ENCODE measurements at places on chromosomes 4 and X.
A peak's percentile ranks its signal among the peaks of the same experiment; 100 is the strongest.

GRCh38 chr4:113467581-113467980 is 294.0 kb downstream of the CAMK2D start:
- DNase-seq = no peak

GRCh38 chr4:8044699-8045098 is 105.0 kb upstream of the AFAP1 start:
- peak; percentile 58 for DNase-seq

GRCh38 chrX:20265221-20265725 is 1.4 kb downstream of the RPS6KA3 start:
- DNase-seq = peak; percentile 9

DNA sequence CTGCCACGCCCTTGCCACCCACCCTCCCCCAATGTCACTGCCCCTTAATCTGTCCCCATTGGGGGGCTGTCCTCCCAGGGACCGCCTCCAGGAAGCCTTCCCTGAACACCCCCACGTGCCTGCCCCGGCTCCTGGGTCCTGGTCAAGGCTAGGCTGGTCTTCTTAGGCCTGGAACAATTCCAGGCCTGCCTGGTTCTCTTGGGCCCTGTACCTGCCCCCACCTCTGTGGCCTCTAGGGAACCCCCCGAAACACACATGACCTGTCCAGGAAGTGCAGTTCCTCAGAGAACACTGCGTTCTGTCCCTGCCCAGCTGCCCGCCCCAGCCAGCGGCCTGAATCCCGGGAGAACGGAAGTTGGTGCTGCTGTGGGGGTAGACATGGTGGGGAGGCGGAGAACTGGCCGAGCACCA is 5.1 kb downstream of the MXD4 start:
- no peak for DNase-seq

- DNase-seq = no peak
These were observed 25.1 kb downstream of the TAB3 start for GRCh38 chrX:30863974-30864373.

DNA sequence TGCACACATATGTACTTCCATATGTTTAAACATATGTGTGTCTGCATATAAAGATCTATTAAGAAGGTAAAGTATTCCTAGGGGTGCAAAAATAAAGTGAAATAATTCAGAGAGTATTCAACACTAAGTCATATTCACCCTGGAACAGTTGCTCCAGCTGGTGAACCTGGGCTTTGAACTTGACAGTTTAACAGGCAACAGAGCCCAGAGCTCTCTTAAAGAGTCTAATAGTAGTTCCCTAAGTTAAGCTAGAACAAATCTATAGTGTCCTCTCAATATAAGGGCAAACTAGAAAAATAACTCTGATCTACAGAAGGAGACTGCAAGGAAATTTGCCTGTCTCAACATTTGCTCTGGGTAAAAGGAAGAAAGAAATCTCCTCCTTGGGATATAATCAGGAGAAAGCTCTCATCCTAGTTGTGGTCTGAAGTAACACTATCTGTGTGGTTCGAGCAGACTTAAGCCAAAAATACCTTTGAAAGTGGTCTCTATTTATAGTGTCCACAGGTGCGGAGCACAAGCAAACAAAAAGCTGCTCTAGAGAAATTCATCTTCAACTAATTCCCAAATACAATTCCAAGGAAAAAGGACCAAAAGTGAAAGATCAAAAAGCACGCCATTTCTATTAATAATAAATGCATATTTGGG is 29.9 kb downstream of the VEGFC start:
- DNase-seq = no peak

DNA sequence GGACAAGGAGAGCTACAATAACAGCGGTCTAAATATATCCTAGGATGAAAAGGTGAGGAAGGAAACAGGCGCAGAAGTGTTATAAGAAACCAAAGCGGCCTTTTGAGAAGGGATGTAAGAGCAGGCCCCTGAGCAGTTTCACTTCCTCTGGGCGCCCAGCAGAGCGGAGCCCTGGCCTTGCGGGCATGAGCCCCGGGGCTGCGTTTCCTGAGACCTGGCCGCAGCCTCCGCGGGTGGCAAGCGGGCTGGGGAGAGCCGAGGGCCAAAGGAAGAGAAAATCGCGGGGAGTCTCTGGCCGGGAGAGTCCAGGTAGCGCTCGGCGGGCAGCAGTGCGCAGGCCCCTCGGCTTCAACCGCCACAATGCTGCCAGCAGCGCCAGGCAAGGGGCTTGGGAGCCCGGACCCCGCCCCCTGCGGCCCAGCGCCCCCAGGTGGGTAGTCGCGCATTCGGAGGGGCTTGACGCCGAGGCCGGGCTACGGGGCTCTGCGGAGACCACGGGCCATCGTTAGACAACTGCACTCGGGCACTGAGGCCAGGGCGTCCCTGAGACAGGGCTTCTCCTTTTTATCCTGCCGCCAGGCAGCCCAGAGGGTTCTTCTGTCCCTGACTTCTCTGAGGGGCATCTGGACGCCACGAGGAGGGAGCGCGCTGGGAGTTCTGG is at the start of gene BANK1:
BANK1 (plus strand) TSS at position 210 of the 661 bp plus-strand sequence; CDS start at position 361, 151 bp downstream.
- DNase-seq = peak; percentile 55

- no peak for DNase-seq
These were observed 39.6 kb downstream of the DDX60L start for GRCh38 chr4:168440442-168441264.

DNA sequence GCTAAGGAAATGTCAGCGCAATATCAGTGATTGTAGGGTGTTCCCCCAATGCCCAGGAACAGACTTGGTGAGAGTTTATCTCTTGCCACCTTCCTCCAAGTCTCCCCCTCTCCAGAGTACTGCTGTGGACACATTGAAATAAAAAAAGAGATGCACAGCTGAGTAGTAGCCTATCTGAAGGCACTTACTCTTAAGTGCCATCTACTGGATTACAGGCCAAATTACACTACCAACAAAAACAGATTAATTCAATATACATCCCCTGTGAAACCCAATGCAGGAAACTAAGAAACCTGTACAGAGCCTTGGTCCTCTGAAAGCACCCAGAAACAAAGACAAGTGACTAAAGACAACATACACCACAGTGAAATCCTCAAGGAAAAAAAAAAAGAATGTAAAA is 460.3 kb downstream of the ZIC3 start:
- DNase-seq = no peak

- no peak for DNase-seq
These were observed 29.9 kb upstream of the TET2 start for GRCh38 chr4:105116616-105117319.

GRCh38 chr4:29319663-29320340 is 1400.4 kb upstream of the PCDH7 start:
- DNase-seq = no peak

- no peak for DNase-seq
These were observed 86.7 kb downstream of the RFC1 start for GRCh38 chr4:39279416-39279815.

DNA sequence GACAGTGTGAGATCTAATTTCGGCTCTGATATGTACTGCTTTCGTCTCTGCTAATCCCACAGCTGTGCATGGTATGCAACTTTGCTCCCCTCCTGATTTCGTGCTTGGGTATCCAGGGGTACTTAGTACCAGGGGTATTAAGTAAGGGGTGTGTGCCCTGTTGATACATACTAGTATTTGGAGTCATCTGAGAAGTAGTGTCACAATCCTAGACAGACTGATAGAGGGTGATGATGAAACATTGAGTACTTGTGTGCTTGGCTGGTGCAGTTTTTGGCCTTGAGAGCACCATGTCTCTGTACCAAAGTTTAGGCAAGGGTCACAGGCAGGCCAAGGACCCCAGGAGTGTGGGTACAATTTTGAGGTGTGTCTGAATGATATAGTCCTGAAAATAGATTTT is 10.9 kb downstream of the GPAT3 start:
- DNase-seq = no peak

GRCh38 chrX:65493431-65493830 is 41.2 kb downstream of the LAS1L start:
- no peak for DNase-seq

- DNase-seq = peak; percentile 95
These were observed 49.0 kb upstream of the ZNF157 start for GRCh38 chrX:47321386-47321785.

GRCh38 chrX:69603566-69604194 is 12.2 kb upstream of the EDA start:
- no peak for DNase-seq

DNA sequence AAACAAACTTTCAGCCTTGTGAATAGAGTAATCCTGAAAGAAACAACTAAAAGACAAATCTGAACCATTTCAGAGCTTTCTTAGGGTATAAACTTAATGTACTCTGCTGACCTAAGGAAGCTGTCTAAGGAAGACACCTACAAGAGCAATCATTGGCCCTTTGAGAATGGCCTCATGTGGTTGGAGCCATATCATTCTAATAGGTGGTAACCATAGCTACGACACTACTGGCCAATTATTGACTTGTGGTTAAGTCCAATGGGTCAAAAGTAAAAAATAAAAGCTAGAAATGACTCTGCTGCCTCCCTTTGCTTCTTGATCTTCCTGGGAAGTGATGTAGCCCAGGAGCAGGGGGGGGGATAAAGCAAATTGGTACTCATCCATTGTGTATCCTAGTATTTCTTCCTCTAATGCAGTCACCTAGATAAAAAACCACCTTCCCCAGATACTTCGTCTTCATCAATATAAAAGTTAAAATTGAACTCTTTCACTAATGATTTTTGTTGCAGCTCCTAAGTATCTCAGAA is 547.0 kb downstream of the ARAP2 start:
- no peak for DNase-seq

- peak; percentile 42 for DNase-seq
These were observed 12.1 kb downstream of the PJA1 start for GRCh38 chrX:69153060-69153730.

GRCh38 chr4:172514011-172514410 is 654.6 kb upstream of the GALNT7 start:
- DNase-seq = no peak

GRCh38 chrX:151178746-151179145 is 2.4 kb downstream of the GPR50 start:
- no peak for DNase-seq

GRCh38 chr4:103786014-103786413 is 66.2 kb upstream of the TACR3 start:
- DNase-seq = peak; percentile 1

DNA sequence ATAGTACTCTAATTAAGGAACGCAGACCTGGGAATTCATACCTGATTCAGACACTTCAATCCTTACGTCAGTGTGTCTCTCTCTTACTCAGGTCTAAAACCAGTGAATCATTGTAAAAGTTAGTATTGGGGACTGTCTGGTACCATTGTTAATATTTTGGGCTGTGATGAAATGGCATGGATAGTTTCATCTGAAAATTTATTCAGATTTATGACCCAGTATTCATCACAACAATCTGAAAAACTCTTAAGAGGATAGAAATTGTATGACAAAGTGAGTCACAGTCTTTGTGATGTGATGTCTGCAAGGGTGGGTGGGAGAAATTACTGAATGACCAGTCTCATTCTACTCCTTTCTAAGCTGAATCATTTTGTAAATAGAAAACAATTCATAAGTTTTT is 10.3 kb downstream of the FGF2 start:
- DNase-seq = no peak

GRCh38 chr4:150321113-150321512 is 242.9 kb downstream of the DCLK2 start:
- DNase-seq = no peak

DNA sequence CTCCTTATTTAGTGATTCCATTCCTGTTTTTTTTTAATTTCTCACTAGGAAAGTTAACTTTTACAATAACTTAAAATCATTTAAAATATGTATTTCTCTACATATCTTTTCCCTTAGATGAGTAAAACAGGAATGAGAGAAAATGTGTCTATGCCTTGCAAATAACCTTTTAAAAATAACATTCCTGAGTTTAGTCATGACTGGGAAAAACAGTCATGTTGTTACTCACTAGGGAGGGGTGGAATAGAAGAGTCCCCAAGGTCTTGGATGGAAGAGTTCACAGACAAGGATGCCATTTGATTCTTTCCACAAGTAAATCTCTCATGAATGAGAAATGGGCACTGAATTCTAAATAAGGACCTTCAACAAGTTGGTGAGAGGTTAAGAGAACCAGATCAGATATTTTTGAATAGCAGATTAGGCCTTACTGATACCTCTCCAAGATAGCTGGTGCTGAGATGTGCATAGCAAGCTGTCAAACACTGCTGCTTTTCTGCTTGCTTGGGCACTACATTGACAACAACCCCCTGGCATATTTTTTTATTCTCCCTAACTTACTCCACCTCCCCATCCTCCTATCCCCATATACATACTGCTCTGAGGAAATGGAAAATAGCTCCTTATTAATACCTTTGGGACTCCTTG is 25.1 kb downstream of the UGDH start:
- no peak for DNase-seq

GRCh38 chr4:167196344-167197012 is 37.8 kb downstream of the SPOCK3 start:
- DNase-seq = no peak

GRCh38 chr4:156326246-156326645 is 372.6 kb upstream of the CTSO start:
- DNase-seq = no peak

All from brain (organoid and tissue), 16 donors.